ENCODE measurements at places on chromosomes 13 and 19.

DNA sequence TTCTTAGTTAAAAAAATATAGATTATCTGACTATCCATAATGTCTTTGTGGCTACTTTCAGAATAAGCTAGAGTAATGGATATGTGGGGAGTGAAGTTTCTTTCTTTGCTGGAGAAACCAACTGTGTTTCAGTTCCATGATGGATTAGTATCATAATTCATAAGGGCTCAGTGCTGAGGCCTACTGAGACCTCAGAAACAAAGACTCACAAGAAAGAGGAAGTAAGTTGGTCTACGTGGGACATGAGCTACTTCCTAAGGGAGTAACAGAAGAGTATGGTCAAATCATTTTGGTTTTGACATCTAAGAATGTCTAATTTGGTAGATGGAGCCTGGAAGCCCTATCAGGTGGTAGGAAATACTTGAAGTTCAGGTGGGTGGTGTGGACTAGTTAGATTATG is 99.0 kb upstream of the HTR2A start:
- no peak for DNase-seq

GRCh38 chr19:3893509-3894179 is 13.2 kb downstream of the ATCAY start:
- no peak for DNase-seq

- no peak for DNase-seq
Measured at GRCh38 chr13:89458456-89458855, 1787.3 kb downstream of the SLITRK5 start.

GRCh38 chr19:29596080-29596727 is 9.9 kb upstream of the POP4 start:
- no peak for DNase-seq

- DNase-seq, result no peak
Measured at GRCh38 chr19:5394551-5395505, 54.2 kb upstream of the PTPRS start.

GRCh38 chr19:9645472-9645871 is 24.4 kb upstream of the ZNF561 start:
- no peak for DNase-seq

- no peak for DNase-seq
Measured at GRCh38 chr13:51665456-51665855, 81.2 kb downstream of the WDFY2 start.

GRCh38 chr13:80408270-80408669 is 67.3 kb upstream of the SPRY2 start:
- DNase-seq, result no peak

- no peak for DNase-seq
Measured at GRCh38 chr13:30319130-30319529, 11.8 kb upstream of the KATNAL1 start.

- DNase-seq, result no peak
Measured at GRCh38 chr19:5153601-5154128, 184.8 kb downstream of the KDM4B start.

DNA sequence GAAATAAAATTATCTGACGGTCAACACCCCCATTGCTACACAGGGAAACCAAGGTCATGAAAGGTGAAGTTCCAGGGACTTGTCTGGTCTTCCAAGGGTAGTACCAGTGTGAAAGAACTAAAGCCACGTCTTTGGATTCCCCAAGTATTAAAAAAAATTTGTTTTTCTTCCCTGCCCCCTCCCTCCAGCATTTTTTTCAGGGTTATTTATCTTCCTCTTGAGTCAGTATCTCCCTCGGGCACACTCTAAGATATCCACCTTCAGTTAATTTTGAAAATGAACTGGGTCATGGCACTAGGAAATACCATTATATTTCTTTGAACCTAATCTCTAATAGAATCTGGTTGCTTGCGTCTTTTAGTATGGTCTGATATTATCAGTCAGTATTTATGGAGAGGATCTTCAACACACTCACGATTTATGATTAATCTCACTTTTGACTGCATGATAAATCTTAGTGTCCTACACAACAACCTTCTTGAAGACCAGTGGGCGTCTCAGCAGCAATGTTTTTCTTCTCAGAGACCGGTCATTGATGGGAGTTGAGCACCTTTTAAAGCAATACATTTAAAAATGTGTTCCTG is 9.1 kb downstream of the ATP8A2 start:
- no peak for DNase-seq

DNA sequence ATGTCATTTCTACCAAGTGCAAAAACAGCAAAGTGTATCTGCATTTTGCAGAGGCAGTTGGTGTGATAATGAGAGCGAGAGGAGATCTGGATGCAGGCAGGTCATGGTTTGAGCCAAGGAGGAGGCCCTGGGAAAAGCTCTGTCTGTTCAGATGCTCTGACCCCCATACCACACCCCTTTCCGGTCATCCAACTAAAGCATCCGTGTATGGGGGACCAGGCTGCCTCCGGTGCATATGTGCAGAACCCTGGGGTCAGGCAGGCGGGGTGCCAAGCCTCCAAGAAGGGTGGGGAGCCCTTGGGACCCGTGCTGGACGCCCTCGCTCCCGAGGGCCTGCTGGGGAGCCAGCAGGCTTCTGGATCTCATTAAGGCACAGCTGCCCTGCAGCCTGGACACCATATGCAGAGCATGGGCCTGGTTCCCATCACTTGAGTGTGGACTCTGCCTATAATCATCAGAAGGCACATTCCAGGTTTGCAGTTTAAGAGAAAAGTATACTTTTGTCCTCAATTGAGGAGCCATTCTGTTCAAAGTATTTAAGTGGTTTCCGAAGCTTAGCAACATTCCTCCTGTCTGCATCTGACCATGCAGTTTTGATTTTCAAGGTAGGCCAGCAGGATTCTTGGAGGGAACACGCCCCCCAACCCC is 56.1 kb downstream of the ALOX5AP start:
- no peak for DNase-seq

DNA sequence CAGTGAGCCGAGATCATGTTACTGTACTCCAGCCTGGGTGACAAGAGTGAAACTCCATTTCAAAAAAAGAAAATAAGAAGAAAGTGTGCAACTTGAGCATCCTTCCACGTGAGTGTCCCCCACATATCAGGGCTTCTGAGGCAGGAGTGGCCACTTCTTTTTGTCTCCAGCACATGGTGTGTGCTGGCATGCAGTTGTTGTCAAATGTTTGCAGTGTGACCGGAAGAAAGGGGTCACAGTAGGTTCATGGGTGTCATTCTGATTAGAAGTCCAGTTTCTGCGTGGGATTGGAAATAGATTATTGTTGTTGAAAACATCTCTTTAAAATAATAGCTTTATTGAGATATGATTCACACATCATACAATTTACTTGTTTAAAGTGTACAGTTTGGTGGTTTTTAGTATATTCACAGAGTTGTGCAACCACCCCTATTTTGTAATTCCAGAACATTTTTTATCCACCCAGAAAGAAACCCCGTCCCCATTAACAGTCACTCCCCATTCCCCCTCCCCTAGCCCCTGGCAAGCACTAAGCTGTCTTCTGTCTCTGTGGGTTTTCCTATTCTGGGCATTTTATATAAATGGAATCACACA is 2.2 kb downstream of the CRTC1 start:
- DNase-seq, result no peak

- DNase-seq, result no peak
Measured at GRCh38 chr13:48819899-48820298, 155.8 kb upstream of the FNDC3A start.

GRCh38 chr19:1067341-1067957 is 482 bp downstream of the ARHGAP45 start:
- no peak for DNase-seq

- no peak for DNase-seq
Measured at GRCh38 chr19:51070334-51071094, 5.6 kb upstream of the KLK13 start.

DNA sequence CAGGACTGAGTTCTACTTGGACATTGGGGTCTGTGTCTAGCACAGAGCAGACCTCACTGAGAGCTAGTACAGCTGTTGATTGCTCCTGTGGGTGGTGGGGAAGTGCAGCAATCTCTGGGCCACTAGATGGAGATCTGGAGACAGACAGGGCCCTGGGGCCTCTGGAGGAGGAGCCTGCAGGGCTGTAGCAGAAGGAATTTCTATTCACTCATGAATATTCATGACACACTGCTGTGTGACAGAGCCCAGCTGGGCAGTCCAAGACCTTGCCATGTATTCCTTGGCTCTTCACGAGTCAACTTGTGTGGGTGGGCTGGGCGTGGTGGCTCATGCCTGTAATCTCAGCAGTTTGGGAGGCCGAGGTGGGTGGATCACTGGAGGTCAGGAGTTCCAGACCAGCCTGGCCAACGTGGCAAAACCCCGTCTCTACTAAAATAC is 37.5 kb downstream of the SUGP2 start:
- no peak for DNase-seq

- DNase-seq, result no peak
Measured at GRCh38 chr13:97569841-97570240, 135.9 kb downstream of the RAP2A start.
